Type B pancreatic cell (in vitro differentiated cells): ENCODE measurements at places on chromosomes 1 and 21. TPM values are rescaled to one million over a fixed set of nuclear protein-coding genes. Genes with fewer than 3 reads are reported as not detected.

- no peak for DNase-seq
Observed at GRCh38 chr1:67126974-67127373, 7.8 kb downstream of the C1orf141 start.

DNA sequence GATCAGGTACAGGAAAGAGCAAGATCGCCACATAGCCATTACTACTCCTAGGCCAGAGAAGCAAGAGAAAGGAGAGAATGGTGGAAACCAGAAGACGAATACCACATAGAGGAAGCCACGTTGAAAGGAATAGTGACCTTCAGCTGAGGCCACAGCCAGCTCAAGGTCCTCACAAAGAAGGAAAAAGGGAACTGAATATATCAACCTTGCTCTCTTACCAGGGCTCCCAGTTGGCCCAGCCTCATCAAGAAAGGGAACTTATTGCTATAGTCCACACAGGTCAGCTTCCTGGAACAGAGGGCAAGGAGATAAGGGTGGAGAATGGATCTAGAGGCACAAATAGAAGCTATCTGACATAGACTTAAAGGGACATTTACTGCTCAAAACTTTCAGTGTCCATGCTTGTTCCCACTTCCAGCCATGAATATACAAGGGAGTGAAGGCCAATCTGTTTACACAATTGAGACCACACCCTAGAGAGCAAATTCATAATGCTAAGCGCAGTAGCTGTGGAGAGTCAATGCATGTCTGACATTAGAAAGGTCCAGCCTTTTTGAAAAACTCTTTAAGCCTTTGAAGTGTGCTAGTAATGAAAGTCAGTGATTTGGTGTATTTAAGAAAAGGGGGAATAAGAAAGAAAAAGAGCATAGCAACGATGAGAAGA lies 120.7 kb upstream of the ZC3H11B start:
- DNase-seq: no peak

DNA sequence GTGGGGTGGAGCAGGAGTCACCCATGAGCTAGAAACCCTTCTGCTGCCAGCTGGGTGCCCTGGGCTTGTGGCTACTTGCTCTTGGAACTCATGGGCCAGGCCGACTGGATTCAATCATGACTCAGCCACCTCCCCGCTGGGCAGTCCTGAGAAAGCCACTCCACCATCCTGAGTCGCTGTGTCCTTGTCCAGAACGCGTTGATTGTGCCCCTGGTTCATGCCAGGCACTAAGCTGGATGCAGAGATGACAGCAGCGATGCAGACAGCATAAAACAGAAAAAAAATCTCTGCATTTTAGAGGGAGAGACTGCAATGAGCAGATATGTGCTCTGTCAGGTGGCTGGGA lies 10.6 kb downstream of the PADI1 start:
- DNase-seq: no peak

DNA sequence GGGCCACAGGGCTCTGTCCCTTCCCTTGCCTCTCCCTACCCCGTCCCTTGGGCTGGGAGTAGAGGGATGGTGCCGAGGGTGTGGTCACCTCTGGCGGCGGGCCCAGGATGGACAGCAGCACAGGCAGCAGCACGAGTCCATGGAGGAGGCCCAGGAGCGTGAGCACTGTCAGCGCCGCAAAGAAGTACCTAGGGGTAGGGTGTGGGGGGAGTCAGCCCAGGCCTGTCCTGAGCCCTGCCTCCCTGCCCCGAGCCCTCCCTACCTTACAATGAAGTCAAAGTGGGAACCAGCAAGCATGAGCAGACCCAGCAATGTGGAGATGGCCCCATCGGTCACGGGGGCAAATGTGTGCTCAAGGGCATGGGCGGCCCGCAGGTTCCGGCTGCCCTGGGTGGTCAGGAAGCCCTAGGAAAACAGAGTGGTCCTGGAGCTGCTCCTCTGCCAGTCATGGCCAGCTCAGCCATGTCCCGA lies 14.7 kb downstream of the BTBD19 start:
- no peak for DNase-seq

DNA sequence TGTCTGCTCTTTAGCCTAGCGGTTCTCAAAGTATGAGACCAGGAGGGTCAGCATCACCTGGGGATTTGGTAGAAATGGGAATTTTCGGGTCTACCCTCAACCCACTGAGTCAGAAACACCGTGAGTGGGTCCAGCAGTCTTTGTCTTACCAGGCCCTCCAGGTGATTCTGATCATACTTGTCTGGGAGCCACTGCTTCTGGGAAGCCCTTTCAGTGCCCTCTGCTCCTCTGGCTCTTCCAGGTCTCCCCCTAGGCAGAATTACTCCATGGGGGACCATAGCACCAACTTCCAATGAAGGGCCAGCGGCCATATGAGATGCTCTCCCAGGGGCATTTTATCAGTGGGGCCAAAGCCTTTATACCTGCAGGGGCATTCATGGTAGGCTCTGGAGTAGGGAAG lies 81.0 kb upstream of the ETV3 start:
- no peak for DNase-seq

DNA sequence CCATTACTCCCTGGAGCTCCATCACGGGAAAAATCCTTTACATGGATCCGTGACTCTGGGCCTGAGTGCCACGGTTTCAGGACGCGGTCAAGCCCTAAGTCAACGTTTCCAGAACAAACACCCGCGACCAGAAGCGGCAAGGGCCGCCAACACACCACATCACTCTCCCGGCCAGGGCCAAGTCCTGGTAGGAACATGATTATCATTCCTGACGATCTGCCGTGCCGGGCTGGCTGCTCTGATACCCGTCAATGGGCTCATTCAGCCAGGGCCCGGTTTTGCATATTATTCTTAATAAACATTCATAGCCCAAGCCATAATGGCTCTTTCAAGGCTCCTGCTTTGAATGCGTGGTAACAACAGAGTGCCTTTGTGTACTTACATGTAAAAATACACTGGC lies 44.6 kb upstream of the SIM2 start:
- DNase-seq: no peak

Gene CRYBG2
- total RNA-seq: 20.0 and 67.7 TPM in 2 replicates

Gene OR2M3
- total RNA-seq: not detected in 2 replicates

Gene TMPRSS15
- total RNA-seq: 0.52 and 4.1 TPM in 2 replicates

Gene EPHX1
- total RNA-seq: 65.2 and 86.1 TPM in 2 replicates

Gene PLXNA2
- 80.1 and 120 TPM in 2 replicates for total RNA-seq

Gene LCE1E
- not detected in 2 replicates for total RNA-seq
